NCI-H1436 (cell line): ENCODE measurements at places on chromosomes 11 and 22.
A peak's percentile ranks its signal among the peaks of the same experiment; 100 is the strongest.

GRCh38 chr11:19232910-19233503 is 7.7 kb downstream of the E2F8 start:
- DNase-seq, result no peak

GRCh38 chr11:129853518-129854231 is 38.0 kb downstream of the TMEM45B start:
- DNase-seq, result peak; percentile 65

DNA sequence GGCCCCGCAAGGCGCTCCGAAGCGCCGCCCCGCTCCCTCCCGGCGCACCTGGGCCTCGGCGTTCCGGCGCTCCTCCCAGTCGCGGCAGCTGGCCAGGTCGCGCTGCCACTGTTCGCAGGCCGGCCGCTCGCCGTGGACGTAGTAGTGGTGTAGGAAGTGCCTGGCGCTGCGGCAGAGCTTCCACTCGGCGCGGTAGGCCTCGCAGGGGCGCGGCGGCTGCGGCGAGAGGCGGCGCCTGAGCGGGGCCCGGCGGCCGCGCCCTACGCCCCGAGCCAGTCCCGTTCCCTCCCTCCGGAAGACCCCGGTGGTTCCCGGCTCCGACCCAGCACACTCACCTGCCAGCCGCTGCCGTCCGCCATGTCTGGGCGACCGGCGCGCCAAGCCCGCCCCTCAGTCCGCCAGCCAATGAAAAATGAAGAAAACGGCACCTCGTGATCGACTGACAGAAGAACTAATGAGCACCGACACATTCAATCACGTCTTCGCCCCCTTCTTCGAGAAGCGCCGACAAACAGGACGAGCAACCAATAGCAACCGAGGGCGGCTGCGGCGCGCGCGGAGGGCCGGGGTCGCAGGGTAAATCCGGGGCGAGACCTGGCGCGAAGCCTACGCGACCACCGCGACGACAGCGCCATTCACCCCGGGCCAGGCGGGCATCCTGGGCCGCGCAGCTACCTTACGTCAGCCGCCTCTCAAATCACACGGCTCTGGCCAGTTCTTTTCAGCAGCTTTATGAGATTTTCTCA is at the start of gene C22orf39:
Gene C22orf39, minus strand, starts transcription at position 382 of the 746 bp plus-strand sequence. Its CDS starts 23 bp downstream, at position 359.
- peak; percentile 92 for DNase-seq

- DNase-seq, result no peak
Measured at GRCh38 chr11:20627026-20627425, 27.6 kb downstream of the SLC6A5 start.
